Gastroesophageal sphincter (tissue), 4 donors: ENCODE measurements at places on chromosomes 7 and 10. TPM values are rescaled to one million over a fixed set of nuclear protein-coding genes. Genes with fewer than 3 reads are reported as not detected.

- H3K36me3 ChIP-seq, result no peaks in the 10 kb centered on the region
- H3K27me3 ChIP-seq, result peaks cover 40% of the 10 kb centered on the region
- no peak overlapping the region for H3K27ac ChIP-seq
- H3K4me1 ChIP-seq, result no peaks in the 10 kb centered on the region
- no peak for ATAC-seq
These were observed 48.7 kb upstream of the RET start for GRCh38 chr10:43028143-43028542.

DNA sequence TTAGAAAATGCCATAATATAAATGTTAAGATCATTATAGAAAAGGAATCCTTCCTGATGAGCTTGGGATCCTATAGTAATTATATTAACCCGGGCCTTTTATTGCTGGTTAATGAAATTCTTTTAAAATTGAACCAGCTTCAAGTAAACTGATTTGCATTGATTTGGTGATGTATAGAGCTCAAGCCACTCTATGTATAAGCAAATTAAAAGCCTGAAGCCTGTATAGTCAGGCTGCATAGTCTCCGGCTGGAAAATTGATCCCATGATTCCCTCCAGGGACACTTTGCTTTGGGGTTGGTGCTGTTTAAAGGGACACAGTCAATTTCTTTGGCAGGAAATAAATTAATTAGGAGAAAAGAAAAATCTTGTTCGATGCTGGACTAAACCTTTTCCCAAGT, 199.1 kb downstream of the HERPUD2 start:
- no peaks in the 10 kb centered on the region for H3K27me3 ChIP-seq
- no peaks in the 10 kb centered on the region for H3K36me3 ChIP-seq
- ATAC-seq, result no peak
- H3K27ac ChIP-seq, result no peak overlapping the region

DNA sequence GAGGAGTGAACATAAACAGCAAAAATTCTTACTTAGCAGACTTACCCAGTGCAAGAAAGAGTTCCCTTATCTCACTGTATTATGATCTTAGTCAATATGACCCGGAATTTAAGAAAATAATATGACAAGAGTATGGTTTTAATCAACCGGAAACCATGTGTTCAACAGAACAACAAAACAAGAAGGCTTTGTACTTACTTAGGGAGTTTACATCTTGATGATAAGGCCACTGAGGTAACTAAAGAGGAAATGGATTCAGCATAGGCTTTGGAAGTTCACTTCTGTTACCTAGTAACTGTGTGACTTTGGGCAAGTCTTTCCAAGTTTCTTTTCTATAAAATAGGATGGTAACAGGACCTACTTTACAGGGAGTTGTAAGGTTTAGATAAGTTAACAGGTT, 7.4 kb upstream of the FAS start:
- peak overlapping the region; percentile 10 for H3K4me3 ChIP-seq
- H3K4me1 ChIP-seq, result peaks cover 40% of the 10 kb centered on the region
- ATAC-seq, result no peak
- H3K36me3 ChIP-seq, result no peaks in the 10 kb centered on the region
- H3K27ac ChIP-seq, result peak overlapping the region; percentile 95

GRCh38 chr10:121138918-121139317, 287.8 kb downstream of the WDR11 start:
- no peak overlapping the region for H3K4me3 ChIP-seq
- no peak overlapping the region for H3K27ac ChIP-seq
- H3K36me3 ChIP-seq, result no peaks in the 10 kb centered on the region
- H3K27me3 ChIP-seq, result no peaks in the 10 kb centered on the region
- no peaks in the 10 kb centered on the region for H3K4me1 ChIP-seq

- no peaks in the 10 kb centered on the region for H3K27me3 ChIP-seq
- H3K36me3 ChIP-seq, result no peaks in the 10 kb centered on the region
- no peak overlapping the region for H3K27ac ChIP-seq
- H3K4me3 ChIP-seq, result no peak overlapping the region
- ATAC-seq, result no peak
- H3K4me1 ChIP-seq, result peaks cover 17% of the 10 kb centered on the region
These were observed 215.7 kb downstream of the HTR7 start for GRCh38 chr10:90642136-90642535.

DNA sequence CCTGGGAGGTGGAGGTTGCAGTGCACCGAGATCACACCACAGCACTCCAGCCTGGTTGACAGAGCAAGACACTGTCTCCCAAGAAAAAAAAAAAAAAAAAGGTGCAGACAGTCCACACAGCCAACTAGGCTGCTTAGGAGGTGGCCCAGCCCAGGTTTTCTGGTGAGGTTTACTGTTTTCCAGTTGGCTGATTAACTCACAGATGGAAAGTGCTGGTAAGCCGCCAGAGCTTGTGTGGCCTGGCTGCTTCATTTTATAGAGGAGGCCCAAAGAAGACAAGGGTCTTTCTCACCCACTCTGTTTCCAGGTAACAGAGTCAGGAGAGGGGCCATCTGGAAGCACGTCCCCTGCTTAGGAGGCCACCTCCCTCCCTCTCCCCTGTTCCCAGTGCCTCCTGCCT, 6.2 kb downstream of the RHBDD2 start:
- no peak overlapping the region for H3K4me3 ChIP-seq
- H3K27me3 ChIP-seq, result no peaks in the 10 kb centered on the region
- peaks cover 85% of the 10 kb centered on the region for H3K36me3 ChIP-seq
- ATAC-seq, result no peak
- H3K4me1 ChIP-seq, result no peaks in the 10 kb centered on the region
- no peak overlapping the region for H3K27ac ChIP-seq

DNA sequence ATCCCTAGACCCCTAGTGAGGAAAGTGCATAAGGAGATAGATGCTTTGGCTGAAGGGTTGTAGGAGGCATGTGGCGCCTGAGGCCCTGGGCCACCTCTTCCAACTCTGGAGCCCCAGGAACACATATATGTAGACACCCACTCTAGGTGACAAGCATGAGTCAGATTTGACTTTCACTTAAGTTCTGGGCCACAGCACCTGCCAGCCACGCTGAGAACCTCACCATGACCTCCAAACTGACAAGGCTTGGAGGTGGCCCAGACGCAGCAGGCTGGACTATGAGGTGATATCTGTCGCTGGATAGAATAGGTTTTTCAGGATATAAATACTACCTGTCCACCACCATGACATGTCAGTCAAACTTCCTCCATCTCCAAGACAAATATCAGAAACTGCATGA, 894.0 kb upstream of the ZNF722 start:
- no peaks in the 10 kb centered on the region for H3K36me3 ChIP-seq
- no peak for ATAC-seq
- no peaks in the 10 kb centered on the region for H3K27me3 ChIP-seq
- H3K4me1 ChIP-seq, result no peaks in the 10 kb centered on the region
- H3K4me3 ChIP-seq, result no peak overlapping the region

DNA sequence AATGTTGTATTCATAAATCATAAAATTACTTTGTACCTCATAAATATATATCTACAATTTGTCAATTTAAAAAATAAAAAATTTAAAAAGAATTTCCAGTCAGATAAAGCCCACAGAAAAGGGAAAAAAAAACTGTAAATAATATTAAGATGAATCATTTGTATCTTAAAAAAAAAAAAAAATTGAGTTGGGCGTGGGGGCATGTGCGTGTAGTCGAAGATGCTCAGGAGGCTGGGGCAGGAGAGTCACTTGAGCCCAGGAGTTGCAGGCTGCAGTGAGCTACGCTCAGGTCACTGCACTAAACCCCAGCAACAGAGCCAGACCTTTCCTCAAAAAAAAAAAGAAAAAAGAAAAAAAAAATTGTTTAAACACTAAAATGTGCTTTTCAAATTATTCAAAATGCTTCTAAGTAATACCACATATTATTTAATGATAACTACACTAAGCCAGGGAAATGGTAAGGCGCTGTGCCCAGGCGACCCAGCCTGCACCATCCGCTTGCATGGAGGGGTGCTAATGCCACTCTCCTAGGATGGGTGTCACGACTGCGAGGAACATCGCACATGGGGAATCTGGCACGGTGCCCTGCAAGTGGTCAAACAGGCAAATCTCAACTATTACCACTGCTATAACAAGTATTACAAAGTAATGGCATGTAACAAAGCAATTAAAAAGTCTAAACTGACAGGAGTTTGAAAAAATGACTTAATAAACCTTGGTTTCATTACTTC, 15.4 kb downstream of the GLUD1 start:
- H3K36me3 ChIP-seq, result peaks cover 14% of the 10 kb centered on the region
- H3K27ac ChIP-seq, result no peak overlapping the region
- no peak for ATAC-seq
- no peak overlapping the region for H3K4me3 ChIP-seq

GRCh38 chr7:148912758-148913541, 28.9 kb upstream of the EZH2 start:
- peaks cover 26% of the 10 kb centered on the region for H3K27me3 ChIP-seq
- H3K36me3 ChIP-seq, result no peaks in the 10 kb centered on the region
- H3K4me1 ChIP-seq, result no peaks in the 10 kb centered on the region
- no peak overlapping the region for H3K4me3 ChIP-seq
- no peak for ATAC-seq

DNA sequence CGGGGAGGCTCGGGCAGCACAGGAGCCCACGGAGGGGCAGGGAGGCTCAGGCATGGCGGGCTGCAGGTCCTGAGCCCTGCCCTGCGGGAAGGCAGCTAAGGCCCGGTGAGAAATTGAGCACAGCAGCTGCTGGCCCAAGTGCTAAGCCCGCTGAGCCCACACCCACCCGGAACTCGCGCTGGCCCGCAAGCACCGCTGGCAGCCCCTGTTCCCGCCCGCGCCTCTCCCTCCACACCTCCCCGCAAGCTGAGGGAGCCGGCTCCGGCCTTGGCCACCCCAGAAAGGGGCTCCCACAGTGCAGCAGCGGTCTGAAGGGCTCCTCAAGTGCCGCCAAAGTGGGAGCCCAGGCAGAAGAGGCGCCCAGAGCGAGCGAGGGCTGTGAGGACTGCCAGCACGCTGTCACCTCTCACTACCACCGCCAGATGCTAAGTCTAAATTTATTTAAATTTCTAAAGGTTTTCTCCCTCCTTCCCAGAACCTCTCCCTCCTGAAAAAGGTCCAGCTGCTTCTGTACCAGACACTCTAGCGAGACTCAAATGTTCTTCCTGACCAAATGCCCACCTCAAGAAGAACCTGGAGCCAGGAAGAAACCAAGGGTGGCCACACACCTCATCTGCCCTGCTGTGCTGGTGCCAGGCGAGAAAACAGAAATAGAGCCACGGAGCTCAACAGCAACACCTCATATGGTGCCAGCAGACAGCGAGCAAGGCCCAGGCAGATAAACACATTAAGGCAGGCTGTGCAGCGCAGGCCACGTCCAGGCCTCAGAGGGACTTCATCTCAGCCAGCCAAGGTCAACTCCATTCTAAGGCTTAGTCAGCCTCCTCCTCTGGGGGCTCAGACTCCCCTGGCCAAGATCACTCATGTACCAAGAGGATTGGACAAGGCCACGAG, 47.0 kb downstream of the KCNMA1 start:
- H3K36me3 ChIP-seq, result no peaks in the 10 kb centered on the region
- no peaks in the 10 kb centered on the region for H3K27me3 ChIP-seq
- peak overlapping the region; percentile 89 for H3K27ac ChIP-seq
- H3K4me3 ChIP-seq, result no peak overlapping the region
- peaks cover 19% of the 10 kb centered on the region for H3K4me1 ChIP-seq
- peak; percentile 34 for ATAC-seq

GRCh38 chr7:34523226-34523918, 134.6 kb upstream of the NPSR1 start:
- no peaks in the 10 kb centered on the region for H3K27me3 ChIP-seq
- H3K4me3 ChIP-seq, result no peak overlapping the region
- no peaks in the 10 kb centered on the region for H3K4me1 ChIP-seq
- H3K36me3 ChIP-seq, result no peaks in the 10 kb centered on the region
- no peak for ATAC-seq

DNA sequence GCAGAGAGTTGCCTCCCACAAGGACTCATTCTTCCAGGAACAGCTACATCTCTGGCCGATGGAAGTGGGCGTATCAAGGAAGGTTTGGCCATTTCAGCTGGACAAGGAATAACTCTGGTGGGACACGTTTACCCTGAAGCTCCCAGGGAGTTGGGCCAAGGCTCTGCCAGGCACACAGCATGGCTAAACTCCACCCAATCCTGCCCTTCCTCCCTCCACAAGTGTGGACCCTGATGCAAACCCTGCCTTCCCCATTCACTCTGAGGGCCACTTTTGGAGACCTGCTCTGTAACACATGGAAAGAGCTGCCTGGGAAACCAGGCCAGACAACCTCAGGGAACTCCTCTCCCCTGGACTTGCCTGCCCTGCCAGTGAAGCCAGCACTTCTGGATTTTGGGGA, 407.8 kb upstream of the FOXK1 start:
- peaks cover 34% of the 10 kb centered on the region for H3K27me3 ChIP-seq
- ATAC-seq, result no peak
- no peak overlapping the region for H3K4me3 ChIP-seq
- H3K4me1 ChIP-seq, result no peaks in the 10 kb centered on the region

DNA sequence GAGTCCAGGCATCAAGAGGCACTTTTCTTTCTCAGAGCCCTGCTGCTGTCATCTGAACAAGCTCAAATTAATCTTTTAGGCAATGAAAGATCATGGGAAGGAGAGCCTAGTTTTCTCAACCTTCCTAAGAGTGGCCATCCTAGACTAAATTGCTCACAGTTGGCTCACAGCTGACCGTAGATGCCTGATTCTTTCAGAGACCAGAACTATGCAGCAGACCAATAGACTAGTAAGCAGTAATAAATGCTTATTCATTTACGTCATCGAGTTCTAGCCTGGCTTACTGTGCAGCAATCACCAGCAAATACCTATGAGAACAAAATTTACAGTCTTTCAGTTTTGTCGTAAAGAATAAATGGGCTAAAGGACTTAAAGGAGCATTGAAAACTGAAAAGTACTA, 602.9 kb upstream of the GHITM start:
- H3K27ac ChIP-seq, result no peak overlapping the region
- no peaks in the 10 kb centered on the region for H3K27me3 ChIP-seq
- H3K36me3 ChIP-seq, result no peaks in the 10 kb centered on the region
- no peak for ATAC-seq

DNA sequence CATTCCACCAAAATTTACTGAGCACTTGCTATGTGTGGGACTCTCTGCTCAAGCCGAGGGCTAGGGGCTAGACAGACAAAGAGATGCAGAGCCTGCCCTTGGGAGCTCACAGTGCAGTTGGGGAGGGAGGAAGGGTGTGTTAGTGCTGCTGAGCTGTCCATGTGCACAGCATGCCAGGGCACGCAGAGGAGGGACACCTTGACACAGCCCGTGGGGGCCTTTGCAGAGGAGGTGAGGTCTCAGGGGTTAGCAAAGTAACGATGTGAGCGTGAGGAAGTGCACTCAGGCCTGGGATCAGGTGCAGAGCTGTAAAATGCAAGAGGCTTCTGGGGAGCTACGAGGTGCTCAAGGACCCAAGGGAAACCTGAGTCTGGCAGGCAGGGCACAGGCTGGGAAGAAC, 16.3 kb downstream of the PRKCQ start:
- no peaks in the 10 kb centered on the region for H3K27me3 ChIP-seq
- no peaks in the 10 kb centered on the region for H3K36me3 ChIP-seq
- ATAC-seq, result no peak
- H3K4me3 ChIP-seq, result no peak overlapping the region
- no peaks in the 10 kb centered on the region for H3K4me1 ChIP-seq

Gene CYP3A7
- not detected for total RNA-seq

Gene CACNA2D1
- total RNA-seq, result 42.6 TPM

Gene PDZD7
- total RNA-seq, result 0.31 TPM

Gene GPC2
- 0.39 TPM for total RNA-seq

Gene SNCG
- 43.4 TPM for total RNA-seq

Gene STEAP1B
- total RNA-seq, result 0.67 TPM

Gene FXYD4
- total RNA-seq, result not detected

Gene GNG11
- 14.2 TPM for total RNA-seq

Gene MYH16
- total RNA-seq, result not detected

Gene CYP26C1
- total RNA-seq, result not detected

Gene LRIT1
- total RNA-seq, result not detected
